Mesendoderm (in vitro differentiated cells): ENCODE measurements at places on chromosomes 13 and 19.

DNA sequence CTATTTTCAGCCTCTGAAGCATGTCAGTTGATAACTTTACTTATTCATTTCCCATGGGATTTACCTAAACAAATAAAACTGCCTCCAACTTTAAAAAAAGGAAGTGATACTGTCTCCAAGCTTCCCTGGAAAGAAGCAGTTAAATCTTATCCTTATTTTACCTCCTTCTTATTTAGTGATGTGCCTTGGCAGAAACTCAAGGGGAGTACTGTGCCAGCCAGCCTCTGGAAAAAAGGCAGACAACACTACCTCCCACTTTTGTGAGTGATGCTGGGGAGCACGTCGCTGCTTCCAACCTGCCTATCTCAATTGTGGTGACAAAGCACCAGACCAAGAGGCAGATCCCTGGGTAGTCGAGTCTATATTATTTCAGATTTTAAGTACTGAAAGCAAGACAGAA, 765.6 kb downstream of the DIAPH3 start:
- no peak for DNase-seq

GRCh38 chr13:40228496-40228895, 437.9 kb downstream of the FOXO1 start:
- DNase-seq, result no peak

- no peak for DNase-seq
These were observed 9.8 kb downstream of the TEX30 start for GRCh38 chr13:102763741-102764140.

GRCh38 chr19:2529473-2529918, 53.6 kb downstream of the GADD45B start:
- DNase-seq, result peak; percentile 77

GRCh38 chr19:1970806-1971502, 30.0 kb downstream of the CSNK1G2 start:
- DNase-seq, result no peak

GRCh38 chr19:8361921-8362793, 1.8 kb upstream of the ANGPTL4 start:
- no peak for DNase-seq

DNA sequence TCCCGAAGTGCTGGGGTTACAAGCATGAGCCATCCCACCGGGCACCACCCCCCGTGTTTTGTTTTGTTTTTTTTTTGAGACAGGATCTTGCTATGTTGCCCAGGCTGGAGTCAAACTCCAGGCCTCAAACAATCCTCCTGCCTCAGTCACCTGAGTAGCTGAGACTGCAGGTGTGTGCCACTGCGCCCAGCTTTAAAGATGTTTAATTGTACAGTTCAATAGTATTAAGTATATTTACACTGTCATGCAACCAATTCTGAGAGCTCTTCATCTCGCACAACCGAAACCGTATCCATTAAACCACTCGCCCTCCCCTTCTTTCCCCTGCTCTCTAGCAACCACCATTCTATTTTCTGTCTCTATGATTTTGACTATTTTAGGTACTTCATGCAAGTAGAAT, 15.6 kb downstream of the NUCB1 start:
- no peak for DNase-seq

GRCh38 chr19:31127134-31127967, 221.9 kb downstream of the TSHZ3 start:
- DNase-seq, result peak; percentile 63

DNA sequence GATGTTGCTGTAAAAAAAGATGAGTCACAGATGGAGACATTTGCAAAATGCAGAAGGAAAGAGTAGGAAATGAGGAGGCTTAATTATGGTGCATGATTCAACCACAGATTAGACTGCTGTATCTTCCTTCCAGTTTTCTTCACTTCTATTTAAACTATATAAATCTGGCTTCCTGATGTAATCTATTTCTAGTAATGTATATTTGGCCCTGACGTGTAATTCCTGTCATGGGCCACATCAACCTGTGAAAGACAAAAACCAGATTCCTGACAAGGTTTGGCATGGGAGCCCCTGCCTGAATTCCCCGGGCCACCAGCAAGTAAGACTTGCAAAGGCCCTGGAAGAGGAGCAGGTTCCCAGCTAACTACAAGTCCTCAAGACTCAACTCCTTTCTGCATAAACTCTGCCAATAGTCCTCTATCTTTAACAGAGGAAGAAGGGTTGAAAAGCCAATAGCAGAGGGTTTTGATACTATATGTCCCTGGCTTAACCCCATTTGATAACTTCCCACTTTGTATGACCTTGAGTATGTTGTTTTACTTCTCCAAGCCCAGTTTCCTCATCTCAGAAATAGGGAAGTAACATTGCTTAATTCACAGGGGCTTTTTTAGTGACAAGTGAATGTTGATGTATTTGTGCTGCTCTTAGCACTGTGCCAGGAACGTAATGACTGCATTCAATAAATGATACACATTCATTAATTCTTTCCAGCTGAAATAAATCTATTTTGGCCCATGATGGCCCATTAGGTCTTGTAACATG, 172.7 kb downstream of the SPRY2 start:
- DNase-seq, result no peak

- DNase-seq, result no peak
These were observed at the start of gene OSCAR for GRCh38 chr19:54100561-54100960. Gene OSCAR (minus strand): TSS chr19:54100803. CDS start chr19:54100792, 11 bp downstream.

DNA sequence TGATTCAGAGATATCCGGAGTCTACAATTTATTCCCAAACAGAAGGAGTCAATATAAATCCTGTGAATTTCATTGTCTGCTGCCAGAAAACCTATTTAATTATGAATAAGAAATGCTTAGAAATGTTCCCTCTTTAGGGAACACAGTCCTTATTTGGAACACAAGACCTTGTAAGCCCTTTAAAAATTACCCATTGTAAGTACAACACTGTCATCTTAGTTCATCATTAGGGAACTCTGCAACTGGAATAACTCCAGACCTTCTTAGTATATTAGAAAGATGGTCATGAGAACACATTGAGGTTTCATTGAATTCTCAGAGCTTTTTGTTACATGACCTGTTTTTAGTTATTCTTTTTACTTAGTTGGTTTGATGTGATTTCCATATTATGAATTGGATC, 548.5 kb upstream of the KLF12 start:
- no peak for DNase-seq

DNA sequence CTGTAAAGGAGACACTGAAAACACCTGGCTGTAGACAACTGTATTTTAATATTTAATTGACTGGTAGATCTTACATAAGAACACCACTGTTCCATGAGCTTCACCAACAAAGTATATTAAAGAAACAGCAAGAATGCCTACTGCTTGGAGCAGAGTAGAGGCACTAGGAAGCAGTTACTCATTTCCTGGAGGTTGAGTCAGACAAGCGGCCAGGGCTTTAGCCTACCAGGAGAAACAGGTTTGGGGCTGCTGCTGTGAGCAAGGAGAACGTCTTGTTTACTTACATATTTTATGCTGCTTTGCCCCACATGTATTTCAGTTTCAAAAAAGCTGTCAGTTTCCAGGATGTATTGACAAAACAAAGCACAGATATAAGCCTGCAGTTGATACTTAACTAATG, 33.4 kb downstream of the ALG5 start:
- DNase-seq, result peak; percentile 34

- DNase-seq, result no peak
These were observed 7.4 kb downstream of the CHST8 start for GRCh38 chr19:33628921-33629825.

DNA sequence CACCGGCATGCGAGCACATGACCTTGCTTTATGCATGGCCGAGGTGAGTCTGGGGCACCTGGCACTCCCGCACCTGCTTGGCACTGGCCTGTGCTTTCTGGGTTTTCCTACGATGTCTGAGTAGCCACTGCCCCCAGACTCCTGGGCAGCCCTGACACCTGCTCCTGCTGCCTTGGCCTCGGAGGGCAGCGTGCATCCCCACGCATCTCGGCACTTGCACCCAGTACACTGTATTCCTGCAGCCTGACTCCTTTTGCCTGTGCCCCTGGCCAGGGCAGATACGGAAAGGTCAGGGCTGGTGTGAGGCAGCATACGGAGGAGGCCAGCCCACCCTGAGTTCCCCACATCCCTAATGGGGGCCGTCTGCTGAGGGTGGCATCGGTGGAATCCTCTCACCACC, 340.6 kb downstream of the TEX29 start:
- DNase-seq, result no peak

DNA sequence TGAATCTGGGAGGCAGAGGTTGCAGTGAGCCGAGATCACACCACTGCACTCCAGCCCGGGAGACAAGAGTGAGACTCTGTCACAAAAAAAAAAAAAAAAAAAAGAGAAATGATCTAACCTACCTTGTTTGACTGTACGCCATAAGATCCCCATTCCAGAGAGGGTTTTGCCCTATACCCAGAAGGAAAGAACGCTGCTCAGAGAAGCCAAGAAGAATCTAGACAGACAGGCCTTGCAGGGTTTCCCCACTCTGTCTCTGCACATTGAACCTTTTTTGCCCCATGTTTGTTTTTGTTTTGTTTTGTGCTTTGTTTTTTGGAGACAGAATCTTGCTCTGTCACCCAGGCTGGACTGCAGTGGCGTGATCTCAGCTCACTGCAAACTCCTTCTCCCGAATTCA, 7.4 kb upstream of the MAP1S start:
- DNase-seq, result no peak

DNA sequence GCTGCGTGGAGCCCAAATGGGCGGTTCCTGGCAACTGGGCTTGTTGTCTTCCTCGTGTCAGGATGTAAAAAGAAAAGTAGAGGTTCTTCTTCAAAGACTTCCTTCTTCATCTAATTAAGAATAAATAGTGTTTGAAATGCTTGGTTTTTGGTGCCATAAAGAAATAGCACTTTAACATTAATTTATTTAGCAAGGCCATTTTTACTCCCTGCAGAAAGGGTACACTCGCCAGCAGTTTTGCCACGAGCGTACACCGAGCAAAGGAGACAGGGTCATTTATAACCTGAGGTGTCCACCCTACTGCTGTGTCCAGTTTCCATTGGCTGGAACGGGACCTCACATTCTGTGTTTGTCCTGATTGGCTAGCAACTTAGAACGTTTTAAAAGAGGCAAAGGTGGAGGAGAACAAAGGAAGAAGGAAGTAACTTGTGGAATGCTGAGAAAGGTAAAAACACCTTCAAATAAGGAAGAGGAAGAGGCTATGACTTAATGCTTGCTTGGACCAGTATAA, 21.8 kb upstream of the OR10H1 start:
- DNase-seq, result no peak

DNA sequence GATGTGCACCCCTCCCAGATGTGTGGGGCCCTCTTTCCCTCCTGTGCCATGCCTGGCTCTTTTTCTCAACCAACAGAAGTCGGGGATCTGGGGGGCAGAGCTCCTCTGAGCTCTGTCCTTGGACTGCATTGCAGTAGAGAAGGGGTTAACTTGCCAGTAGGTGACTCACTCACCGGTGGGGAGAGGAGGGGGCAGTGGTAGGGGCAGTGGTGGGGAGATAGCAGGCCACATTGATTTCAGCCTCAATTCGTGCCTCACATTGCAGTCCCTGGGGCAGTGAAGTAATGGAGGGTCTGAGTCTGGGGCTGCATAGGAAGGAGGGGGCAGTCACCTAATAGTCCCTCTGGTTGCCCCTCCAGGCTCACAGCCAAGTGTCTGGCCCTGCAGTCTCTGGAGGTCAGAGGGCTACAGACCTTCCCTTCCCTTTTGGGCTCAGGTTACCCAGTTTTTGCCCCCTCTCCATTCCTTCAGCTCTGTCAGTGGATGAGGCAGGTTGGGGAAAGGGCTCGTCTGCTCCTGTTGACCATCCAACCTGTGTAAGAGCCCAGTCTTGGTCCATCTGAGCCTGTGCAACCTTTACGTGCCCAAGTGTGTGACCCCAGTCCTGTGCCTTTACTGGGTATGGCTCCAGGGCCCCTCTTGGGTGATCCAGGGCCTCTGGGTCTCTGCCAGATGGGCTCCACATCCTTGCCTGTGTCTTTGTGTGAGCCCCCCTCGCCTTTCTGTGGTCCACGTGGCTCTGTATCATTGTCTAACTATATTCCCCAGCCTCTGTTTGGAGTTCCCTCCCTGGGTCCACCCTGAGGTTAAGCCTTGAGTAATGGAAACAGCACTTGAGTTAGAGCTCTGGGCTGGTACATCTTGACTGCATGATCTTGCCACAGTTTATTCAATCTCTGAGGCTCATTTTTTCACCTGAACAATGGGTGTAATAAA, 13.0 kb downstream of the CIC start:
- peak; percentile 80 for DNase-seq

DNA sequence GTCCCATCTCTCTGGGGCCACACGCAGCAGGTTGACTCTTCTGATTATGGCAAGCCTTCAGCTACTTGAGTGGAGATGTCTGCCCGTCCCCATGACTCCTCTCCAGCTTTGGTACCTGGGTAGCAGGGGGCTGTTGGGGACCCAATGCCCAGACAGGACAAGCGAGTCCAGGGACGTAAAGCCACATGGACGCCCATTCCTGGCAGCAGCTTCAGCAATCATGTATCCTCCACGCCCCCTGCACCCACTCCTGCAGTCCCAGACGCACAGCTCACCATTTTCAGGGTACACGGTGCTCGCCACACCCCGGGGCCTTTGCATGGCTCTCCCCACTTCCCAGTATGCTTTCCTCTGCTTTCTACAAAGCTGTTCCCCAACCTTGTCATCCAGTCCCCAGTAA, 22.0 kb upstream of the VSTM2B start:
- DNase-seq, result no peak

- no peak for DNase-seq
These were observed 76.2 kb downstream of the GGACT start for GRCh38 chr13:100512422-100512821.

DNA sequence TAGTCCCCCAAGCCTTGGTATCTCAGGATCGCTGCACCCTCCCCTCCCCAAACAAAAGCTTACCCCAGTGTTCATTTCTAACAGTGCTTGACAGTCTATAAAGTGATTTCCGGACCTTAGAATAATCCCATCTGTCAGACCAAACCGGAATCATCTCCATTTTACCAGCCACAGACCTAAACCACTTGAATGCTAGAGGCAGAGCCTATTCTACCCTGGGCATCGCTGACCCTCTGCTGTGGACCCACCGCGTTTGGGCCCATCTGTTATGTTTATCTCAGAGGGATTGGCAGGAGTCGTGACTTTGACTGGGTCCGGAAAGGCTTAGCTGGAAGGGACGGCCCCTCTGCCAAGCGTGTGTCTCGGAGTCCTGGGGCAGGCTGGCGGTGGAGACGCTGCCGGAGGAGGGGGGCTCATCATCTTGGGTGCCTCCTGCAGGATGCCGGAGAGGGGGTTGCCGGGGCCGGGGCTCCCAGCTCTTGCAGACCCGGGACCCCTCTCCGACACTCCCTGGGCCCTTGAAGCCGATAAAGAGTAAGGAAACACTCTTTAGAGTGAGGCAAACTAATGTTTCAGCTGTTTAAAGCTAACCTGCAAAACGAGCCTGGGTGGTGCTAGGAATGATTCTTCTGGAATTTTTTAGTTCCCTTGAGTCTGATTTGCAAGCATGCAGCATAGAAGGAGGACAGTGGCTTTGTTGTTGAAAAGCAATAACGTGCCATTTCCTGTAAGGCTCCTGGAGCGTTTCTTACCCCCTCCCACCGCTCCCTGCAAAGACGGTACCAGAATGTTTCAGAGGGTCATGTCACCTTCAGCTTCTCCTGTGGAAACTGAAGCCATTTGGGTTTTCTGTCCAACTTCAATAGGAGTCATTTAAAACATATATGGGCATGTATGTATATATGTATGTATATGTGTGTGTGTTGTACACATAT, 1.3 kb downstream of the SLC25A42 start:
- no peak for DNase-seq

- DNase-seq, result no peak
These were observed 1280.0 kb downstream of the EFNB2 start for GRCh38 chr13:105255472-105255871.
